Stimulated activated CD4-positive, alpha-beta T cell treated with anti-CD3 and anti-CD28 coated beads, Interleukin-12 subunit alpha, Interleukin-12 subunit beta, amount 100 ng/mL, for 24 hours (primary cell): ENCODE measurements at places on chromosomes 5 and 9.

GRCh38 chr5:177473443-177474001 lies at the start of gene DBN1:
TSS of gene DBN1 (minus strand) at chr5:177473634. CDS start at chr5:177473521, 113 bp downstream.
- DNase-seq = no peak

DNA sequence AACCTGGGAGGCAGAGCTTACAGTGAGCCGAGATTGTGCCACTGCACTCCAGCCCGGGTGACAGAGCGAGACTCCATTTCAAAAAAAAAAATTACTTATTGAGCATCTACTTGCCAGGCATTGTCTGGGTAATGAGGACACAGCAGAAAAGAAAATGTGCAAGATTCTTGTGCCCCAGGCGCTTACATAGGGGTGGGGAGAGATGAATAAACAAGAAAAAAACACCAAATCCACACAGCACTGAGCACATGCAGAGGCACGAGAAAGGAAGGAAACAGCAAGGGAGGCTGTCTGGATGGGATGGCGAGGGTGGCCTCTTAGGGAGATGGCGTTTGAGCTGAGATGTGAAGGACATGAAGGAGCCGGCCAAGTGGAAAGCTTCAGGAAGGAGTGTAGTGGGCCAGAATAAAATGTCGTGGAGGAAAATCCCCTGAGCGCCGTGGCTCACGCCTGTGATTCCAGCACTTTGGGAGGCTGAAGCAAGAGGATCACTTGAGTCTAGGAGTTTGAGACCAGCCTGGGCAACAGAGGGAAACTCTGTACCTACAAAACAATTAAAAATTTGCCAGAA lies 13.9 kb downstream of the DYNC2I2 start:
- DNase-seq = no peak

DNA sequence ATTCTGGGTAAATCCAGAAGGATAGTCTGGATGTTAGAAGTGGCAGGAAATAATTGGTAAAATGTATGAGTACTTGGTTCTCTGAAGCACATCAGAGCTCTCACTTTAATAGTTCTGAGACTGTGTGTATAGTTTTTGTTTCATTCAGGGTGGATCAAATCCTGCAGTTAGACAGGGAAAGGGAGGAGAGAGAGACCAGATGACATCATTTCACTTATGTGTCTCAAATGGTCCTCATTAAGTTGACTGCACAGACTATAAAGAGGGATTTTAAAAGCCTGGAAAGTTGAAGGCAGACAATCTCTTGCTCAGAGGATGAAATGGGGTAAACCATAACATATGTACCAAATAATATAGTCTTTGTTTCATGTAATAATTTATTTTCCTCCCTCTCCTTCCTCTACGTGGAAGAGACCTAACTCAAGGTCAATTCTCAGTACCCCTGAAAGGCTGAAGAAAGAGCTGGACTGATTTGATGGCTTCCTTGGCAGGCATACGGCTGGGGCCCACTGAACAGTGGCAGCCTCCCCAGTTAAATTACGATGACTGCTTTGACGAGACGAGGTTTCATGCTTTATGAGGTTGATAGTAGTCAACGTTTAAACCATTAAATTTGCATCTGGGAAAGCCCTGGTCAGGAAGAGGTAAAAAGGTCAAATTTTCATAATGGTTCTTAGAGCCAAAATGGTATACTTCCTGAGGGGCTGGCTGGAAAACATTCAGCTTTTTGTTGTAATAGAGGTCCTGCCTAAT lies 395.1 kb upstream of the RPS23 start:
- DNase-seq = no peak

DNA sequence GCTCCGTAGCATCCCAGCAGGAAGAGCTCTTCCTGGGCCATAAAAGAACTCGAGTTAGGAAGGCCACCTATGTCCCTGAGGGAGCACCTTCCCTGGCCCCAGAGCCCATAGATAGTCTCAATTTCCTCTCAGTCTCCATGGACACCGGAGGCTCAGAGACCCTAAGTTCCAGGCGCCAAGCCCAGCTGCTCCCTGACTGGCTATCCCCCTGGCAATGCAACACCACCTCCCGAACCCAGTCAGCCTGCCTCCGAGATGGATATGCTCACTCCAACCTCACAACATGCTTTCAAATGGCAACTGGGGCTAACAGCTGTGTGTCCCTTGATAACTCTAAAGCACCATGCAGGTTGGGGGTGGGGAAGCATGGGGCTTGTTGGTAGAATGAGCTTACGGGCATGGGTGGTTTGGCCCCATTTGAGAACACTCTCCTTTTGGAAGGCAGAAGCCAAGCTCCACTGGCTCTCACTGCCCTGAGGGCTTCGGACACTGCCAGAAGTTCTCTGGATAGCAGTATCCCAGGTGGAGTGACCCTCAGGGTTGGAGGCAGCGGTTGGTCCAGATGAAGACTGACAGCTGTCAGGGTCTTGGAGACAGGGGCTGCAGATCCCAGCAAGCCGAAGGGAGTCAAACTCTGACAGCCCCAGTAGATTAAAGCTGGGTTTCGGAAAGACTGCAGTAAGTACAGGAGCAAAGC lies 165.3 kb downstream of the PAX5 start:
- no peak for DNase-seq

DNA sequence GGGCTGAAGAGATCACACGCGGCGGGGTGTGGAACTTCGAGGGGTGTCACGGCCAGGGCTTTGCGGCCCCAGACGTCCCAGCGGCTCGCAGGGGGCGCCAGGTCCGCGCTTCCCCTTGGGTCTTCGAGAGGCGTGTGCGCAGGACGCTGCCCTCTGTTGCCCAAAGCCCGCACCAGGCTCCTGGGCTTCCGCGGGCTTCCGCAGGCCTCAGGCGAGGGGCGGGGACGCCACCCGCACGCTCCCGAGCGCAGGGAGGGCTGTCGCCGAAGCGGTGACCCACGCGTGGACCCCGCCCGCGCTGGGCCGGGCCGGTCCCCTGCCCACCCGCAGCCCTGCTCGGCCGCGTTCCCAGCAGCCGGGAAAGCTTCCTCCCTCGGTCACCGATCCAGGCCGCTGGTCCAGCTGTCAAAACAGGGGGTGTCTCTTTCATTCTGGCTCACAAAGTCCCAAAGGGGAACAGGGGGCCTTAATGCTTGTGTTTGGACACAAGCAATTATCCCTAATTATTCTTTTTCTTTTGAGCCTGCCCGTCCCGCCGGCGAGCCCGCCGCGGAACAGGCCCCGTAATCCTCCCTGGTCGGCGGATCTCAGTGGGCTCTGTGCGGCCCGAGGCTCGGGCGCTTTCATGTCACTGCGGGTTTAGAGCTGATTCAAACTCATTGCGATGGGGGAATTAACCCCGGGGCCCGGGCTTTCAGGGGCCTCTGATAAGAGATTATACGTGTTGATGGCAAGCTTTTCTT lies 60.6 kb downstream of the TMEM174 start:
- DNase-seq = no peak

DNA sequence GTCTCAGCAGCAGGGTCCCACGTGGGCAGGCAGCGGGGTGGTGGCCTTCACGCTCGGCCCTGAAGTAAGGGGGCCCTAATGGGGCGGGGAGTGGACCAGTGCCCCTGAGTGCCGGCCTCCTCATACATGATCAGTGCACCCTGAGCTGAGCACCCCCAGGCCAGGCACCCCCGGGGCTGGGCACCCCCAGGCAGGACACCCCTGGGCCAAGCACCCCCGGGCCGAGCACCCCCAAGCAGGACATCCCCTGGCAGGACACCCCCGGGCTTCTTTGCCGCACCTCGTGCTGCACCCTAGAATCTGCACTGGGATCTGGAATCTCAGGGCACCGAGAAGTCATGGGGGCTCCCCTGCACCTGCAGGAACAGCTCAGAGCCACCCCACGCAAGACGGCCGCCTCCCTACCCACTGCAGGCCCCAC lies 51.4 kb downstream of the EXD3 start:
- no peak for DNase-seq

- DNase-seq = no peak
Measured at GRCh38 chr5:160097991-160098390, 21.3 kb downstream of the PWWP2A start.

DNA sequence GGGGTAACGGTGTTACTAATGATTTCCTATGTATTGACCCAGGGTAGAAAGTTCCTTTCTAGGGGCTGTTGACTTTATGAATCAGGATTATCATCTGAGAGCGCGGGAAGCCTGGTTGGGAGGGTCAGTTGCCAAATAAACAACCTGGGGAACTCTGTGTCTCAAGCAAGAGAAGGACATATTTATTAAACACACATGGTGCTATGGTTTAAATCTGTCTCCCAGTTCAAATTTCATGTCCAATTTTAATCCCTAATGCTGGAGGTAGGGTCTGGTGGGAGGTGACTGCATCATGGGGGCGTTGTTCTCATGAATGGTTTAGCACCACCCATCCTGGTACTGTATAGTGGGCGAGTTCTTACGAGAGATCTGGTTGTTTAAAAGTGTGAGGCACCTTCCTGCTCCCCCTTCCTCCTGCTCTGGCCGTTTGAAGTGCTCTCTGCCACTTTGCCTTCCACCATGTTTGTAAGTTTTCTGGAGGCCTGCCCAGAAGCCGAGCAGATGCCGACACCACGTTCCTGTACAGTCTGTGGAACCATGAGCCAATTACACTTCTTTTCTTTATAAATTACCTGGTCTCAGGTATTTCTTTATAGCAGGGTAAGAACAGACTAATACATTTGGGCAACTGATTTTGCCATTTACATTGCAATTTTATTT lies 19.7 kb upstream of the GAS1 start:
- no peak for DNase-seq

GRCh38 chr5:128081111-128081851 lies 2.3 kb upstream of the SLC12A2 start:
- DNase-seq = no peak

DNA sequence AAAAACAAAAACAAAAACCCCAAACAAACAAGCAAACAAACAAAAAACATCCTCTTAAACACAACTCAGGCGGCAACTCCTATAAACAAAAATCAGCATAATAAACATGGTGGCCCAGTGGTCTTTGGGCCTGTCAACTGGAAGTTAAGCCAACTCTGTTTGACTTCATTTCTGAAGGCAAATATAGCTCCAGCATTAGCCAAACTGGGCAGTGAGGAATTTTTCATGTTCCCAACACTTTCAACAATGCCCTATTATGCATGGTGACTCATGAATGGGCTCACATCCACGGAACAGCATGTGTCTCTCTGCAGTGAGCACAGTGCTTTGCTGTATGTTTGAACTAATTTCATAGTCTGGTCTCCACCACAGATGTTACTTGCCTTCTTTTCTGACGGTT lies 143.9 kb upstream of the STC2 start:
- DNase-seq = no peak

- DNase-seq = no peak
Measured at GRCh38 chr9:113808391-113809358, 67.4 kb upstream of the ZNF618 start.

DNA sequence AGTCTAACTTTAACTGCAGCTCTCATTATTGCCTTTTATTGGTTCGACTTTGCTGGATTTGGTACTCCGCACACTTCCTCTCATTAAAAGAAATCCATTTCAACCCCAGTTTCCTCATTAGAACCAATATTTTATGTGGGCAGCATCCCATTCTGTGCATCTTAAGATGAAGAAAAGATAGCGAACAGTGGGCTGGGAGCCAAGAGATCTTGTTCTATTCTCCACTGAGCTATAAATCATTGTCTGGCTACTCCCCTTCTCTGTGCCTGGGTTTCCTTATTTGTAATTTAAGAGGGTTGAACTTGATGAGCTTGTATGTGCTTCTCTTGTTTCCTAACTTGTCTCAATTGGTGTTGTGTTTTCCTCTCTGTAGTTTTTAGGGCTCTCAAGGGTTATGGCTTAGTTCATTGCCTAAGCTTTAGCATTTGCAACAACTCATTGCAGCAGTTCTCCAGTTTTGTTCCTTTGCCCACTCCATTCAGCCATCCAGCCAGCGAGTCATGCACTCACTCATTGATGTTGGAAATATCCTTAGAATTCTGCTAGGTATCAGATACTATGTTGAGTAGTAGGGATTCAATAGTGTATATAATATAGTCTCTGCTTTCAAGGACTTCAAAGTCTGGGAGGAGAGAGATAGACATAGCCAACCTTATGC lies 273.3 kb upstream of the TNC start:
- DNase-seq = no peak

GRCh38 chr9:27673641-27674040 lies 100.4 kb upstream of the C9orf72 start:
- DNase-seq = no peak

- DNase-seq = no peak
Measured at GRCh38 chr5:109506556-109506955, 96.8 kb upstream of the PJA2 start.

DNA sequence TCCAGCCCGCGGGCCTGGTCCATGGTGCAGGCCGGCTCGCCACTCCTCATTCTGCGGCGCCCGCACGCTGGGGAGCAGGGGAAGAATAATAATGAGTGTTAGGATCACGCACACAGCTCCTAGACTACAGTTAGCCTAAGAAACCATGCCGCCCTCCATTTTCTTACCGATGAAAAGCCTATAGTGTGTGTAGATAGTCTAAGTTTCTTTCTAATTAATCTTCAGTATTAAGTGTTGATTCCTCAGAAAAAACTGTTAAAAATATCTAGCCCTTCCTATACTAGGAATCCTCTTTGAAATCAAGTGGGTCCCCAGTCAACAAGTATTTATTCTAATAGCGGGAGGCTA lies 9.3 kb downstream of the ZBED3 start:
- no peak for DNase-seq

GRCh38 chr5:18740301-18740700 lies 1106.0 kb downstream of the TAF11L14 start:
- no peak for DNase-seq

DNA sequence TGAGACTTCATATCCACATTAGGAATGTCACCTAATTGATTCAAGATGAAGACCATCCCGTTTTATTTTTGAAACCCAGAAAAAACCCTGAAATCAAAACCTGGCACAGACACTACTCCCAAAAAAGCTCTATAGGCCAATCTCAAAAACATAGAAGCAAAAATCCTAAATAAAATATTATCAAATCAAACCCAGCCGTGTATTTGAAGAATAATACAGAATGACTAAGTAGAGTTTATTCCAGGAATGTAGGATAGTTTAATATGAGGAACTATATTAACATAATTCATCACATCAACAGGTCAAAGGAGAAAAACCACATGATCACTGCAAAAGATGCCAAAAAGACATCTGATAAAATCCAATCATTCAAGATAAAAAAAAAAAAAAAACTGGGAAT lies 167.1 kb downstream of the ACTL7B start:
- no peak for DNase-seq
